RWPE2 (cell line): ENCODE measurements at places on chromosomes 5 and 9.

DNA sequence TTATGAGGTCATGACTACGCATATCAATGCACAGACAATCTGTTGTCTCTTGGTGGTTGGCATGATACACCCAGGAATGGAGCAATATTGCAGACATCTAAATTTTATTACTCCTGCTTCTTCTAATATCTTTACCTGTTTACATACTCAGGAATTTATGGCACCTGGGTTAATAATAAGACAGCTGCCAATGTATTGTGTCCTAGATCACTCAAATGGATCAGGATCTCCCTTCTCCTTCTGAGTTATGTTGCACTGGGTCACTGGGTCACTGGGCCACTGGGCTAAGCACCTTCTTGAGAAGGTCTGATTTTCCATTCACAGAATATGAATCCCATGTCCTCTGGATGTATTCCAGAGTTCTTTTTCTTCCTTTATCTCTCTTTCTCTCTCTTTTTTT is 41.8 kb downstream of the CCL28 start:
- no peak for DNase-seq

- DNase-seq, result no peak
Measured at GRCh38 chr5:118762291-118762690, 226.1 kb downstream of the DTWD2 start.

GRCh38 chr5:135065306-135066265 is 31.6 kb upstream of the PITX1 start:
- peak; percentile 54 for DNase-seq

DNA sequence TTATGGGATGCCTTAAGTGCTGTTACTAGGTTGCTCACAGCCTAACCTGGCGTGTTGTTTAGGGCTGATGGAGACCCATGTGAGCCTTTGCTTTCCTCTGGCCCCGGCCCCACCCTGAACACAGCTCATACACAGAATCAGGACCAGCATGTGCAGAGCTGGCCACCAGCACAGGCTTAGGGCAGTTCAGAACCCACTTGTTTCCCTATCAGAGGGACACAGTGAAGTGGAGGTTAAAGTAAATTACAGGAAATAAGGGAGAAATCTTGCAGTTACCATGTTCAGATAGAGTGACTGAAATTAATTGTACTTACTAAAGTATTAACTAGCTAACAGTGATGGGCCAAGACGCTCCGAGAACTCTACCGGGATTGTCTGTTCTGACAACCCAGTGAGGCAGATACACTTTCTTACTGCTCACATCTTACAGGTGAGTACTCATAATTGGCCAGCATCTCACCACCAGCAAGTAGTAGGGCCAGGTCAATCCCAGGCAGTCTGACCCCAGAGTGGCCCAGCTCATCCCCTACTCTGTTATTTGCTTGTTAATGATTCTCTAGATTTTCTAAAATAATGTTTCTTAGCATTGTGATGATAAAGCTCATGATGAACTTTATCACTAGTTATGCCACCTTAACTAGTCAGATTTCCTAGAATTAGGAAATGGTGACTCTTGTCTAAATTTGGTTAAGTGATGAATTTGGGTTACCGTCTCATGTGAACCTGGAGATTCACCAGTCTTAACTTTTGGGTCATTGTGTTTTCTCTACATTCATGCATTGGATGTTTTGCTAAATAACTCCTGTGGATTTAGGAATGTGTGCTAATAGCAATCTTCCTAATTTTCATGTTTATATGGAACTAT is 15.4 kb downstream of the CCT5 start:
- DNase-seq, result no peak

GRCh38 chr5:152572812-152573211 is 167.7 kb upstream of the NMUR2 start:
- DNase-seq, result no peak

DNA sequence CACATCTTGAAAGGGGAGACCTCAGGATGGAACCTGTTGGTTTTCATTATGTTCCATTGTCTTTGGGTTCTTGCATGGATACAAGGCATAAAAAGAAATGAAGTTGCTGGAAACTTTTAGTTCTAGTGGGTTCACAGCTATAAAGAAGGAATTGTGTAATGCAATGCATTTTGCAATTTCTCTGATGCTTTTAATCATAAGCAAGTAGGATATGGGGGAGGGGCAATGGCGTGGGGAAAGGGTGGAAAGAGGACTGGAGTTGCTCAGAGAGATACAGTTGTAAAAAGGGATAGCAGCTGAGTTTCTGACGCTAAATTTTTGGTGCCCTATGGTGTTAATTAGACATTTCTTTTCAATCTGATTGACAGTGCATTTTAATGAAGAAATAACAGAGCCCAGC is 88.6 kb upstream of the FANCC start:
- DNase-seq, result no peak

DNA sequence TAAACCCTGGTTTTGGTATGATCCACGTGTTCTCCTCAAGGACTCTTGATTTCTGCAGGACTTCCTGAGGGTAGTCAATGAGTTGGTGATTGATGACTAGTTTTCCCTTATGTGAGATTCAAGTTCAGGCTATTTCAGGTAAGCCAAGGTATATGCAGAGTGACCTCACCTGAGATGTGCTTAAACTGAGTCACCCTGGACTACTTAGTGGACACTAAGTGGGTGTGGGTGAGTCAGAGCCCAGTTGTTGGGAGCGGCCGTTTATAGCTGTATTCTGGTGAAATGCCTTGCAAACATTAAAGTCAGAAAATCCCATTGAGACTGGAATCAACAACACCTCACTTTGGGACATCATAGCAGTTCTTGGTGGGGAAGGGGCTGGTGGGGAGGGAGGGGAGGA is 62.9 kb downstream of the SLC28A3 start:
- DNase-seq, result peak; percentile 83

DNA sequence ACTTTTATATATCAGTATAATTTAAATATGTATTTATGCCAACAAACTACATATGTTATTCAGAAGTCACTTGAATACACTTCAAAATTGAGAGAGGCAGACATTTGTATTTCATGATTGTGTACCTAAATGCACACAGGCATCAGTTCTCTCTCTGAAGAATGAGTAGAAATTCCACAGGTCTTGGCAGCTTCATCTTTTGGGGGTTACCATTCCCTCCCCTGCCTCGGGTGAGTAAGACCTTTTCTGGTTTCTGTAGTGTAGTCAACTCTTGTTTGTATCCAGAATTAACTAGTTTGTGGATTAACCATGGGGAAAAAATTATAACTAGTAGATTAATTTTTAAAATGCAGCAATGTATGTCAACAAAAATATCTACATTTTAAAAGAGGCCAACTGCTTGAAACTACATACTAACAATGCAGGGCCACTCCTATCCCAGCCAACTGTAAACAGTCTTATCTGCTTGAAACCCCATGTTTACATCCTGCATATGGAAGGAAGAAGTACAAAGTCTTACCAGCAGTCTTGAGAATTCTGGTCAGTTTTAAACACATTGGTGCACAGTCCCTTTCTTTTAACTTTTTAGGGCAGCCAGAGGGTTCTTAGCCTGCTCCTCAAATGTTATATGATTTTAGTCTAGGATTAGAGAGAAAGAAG is 339.6 kb upstream of the KIF2A start:
- no peak for DNase-seq

DNA sequence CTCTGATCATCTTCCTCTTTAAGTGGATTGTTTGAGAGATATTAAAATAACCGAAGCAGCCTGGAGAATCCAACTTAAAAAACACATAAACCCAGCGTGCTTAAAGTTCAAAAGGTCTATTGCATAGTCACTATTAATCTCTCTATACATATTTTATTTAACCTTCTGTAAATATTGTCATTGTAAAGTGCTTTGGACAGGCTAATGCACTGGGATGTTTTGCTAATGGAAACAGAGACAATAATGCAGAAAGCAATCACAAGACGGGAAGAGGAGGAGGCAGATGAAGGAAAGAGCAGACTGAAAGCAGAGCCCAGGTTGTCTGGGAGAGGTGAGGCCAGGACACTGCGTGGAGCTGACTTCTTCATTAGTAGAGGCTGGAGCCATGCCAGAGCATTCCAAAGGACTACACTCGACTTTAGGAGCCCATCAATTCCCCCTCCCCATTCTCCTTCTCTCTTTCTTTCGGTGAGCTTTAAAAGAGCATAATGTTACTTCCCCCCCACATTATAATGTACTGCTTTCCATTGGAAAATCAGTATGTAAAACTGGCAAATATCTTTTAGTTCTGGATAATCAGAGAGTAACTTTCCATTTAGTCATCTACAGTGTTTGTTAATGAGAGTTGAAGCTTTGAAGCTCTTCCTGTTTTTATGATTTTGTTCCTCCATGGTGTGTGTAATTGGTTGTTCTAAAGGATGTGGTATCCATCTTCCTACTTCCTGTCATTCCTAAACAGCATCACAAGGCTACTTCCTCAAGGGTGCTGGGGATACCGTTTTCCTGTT is 307.3 kb upstream of the MPDZ start:
- DNase-seq, result no peak

GRCh38 chr5:141172381-141173204 is at the start of gene PCDHB7:
PCDHB7 (plus strand) TSS chr5:141172644; CDS start chr5:141172836, 192 bp downstream.
- DNase-seq, result no peak

GRCh38 chr5:154320224-154321089 is 125.3 kb upstream of the SAP30L start:
- no peak for DNase-seq

- no peak for DNase-seq
Measured at GRCh38 chr5:72790186-72790585, 26.3 kb upstream of the TNPO1 start.

DNA sequence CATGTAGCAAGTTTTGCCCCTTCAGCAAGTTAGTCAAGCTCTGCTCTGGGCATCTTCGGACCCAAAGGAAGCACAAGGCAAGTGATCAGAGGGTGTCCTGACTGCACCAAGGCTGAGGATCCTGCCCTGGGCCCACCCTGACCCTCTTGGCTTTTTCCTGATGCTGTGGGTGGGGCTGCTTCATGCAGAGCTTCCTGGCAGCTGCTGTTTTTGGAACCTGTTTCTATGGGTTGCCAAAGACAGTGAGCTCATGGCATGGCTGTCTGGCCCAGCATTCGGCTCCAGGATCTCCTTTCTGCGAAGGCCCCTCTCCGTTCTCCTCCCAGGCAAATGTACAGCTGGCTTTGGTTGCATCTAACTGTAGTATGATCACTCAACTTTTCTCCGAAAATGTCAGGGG is 497.9 kb downstream of the ARHGEF28 start:
- DNase-seq, result no peak

GRCh38 chr5:155103146-155103545 is 89.6 kb downstream of the KIF4B start:
- DNase-seq, result no peak

GRCh38 chr9:116736399-116737151 is 49.5 kb downstream of the TRIM32 start:
- no peak for DNase-seq

GRCh38 chr9:121213136-121213806 is 11.6 kb upstream of the RAB14 start:
- peak; percentile 73 for DNase-seq

GRCh38 chr5:157214861-157215513 is 34.3 kb downstream of the ITK start:
- DNase-seq, result no peak

- no peak for DNase-seq
Measured at GRCh38 chr9:7375013-7375511, 424.5 kb downstream of the DMAC1 start.

GRCh38 chr9:120951960-120952618 is 25.5 kb upstream of the TRAF1 start:
- no peak for DNase-seq

- no peak for DNase-seq
Measured at GRCh38 chr5:154483654-154484392, 5.8 kb upstream of the HAND1 start.
